ENCODE measurements at places on chromosomes 5 and 9. TPM values are rescaled to one million over a fixed set of nuclear protein-coding genes. Genes with fewer than 3 reads are reported as not detected.

The PCDHGB3 gene
- total RNA-seq = 7.1 TPM

The PCDHA1 gene
- total RNA-seq = not detected

The TEX48 gene
- not detected for total RNA-seq

The HAVCR1 gene
- 0.17 TPM for total RNA-seq

The SLC46A2 gene
- not detected for total RNA-seq

The MUSK gene
- total RNA-seq = 1.7 TPM

The ABO gene
- not detected for total RNA-seq

The RAB24 gene
- total RNA-seq = 33.4 TPM
